ENCODE measurements at places on chromosomes 12 and 14. TPM values are rescaled to one million over a fixed set of nuclear protein-coding genes. Genes with fewer than 3 reads are reported as not detected.

GRCh38 chr14:90581745-90582144 is 184.9 kb downstream of the CALM1 start:
- no peak for DNase-seq

DNA sequence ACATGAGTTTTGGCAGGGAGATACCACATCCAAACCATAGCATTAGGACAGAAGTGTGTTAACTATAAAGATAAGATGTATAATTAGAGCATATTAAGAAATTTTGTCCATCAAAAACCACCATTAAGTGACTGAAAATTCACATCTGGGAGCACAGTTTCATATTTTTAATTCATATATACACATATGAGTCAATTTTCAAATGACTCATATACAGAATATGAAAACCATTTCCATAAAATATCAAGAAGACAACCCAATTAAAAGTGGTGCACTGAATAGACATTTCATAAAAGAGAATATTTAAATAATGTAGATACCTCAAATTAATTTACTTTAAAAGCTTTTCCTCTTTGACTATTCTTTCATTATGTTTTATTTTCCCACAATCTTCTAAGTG is 25.3 kb downstream of the MUCL1 start:
- DNase-seq = no peak

The FIGNL2 gene
- total RNA-seq = 1.5 TPM

The C12orf42 gene
- 5.5 TPM for total RNA-seq

- no peak for DNase-seq
Observed at GRCh38 chr12:34124608-34125007, 102.3 kb downstream of the ALG10 start.

DNA sequence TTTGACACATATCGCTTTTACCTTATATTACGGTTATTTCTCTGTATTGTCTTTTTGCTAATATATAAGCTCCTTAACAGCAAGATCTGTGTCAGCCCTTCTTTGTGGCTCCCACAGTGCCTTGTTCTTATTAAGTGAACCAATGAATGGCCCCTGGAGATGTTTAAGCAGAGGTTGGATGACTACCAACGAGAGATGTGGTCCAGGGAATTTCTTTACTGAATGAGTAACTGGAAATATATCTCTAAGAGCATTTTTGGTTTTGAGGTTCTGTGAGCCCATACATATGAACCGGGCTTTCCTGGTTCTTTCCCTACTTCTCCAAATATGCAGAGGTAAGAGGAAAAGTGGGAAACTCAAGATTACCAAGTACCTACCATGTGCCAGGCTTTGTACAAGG is 23.5 kb downstream of the CALCOCO1 start:
- DNase-seq = no peak

The CABP1 gene
- not detected for total RNA-seq

The MYF5 gene
- total RNA-seq = not detected

- DNase-seq = no peak
Observed at GRCh38 chr14:68563251-68564131, 229.4 kb downstream of the ZFP36L1 start.

DNA sequence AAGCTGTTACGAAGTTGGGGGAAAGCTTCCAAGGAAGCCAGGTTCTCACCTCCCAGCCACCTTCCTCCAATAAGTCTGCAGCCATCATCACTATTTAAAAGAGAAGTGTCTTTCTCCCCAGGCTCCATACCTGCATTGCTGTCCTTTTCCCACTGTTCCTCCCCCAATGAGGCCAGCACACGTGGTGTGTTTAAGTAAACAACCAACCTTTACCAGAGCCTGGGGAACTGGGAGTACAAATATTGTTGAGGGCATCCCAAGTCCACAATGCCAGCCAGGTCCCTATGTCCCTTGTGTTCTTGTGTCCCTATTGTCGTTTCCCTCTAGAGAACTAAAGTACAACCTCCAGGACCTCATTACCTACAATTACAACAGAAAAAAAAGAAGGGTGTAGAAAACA is 49.2 kb upstream of the PNMA1 start:
- no peak for DNase-seq

DNA sequence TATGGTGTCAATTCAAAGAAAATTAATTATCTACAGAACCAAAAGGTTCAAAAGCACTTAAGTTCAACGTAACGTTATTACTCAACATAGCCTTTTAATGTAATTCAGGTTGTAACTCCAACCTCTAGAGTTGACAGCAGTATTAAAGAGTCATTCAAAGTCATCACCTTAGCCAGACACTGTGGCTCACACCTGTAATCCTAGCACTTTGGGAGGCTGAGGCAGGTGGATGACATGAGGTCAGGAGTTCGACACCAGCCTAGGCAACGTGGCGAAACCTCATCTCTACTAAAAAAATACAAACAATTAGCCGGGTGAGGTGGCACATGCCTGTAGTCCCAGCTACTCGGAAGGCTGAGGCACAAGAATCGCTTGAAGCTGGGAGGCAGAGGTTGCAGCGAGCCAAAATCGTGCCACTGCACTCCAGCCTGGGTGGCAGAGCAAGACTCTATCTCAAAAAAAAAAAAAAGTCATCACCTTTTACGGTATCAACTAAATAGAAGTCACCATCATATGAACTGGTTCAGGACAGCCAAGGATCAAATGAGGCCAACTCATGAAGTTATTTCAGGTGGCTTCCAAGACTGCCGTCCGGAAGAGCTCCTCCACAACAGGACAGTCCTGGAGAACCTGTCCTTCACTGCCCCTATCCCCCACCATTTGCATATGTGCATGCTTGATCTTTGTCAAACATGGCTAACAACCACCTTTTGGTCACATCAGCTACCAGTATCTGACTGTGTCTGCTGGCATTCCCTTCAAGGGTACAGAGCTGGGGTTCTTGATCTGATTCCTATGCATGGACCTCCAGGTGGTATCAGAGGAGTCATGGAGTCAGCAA is 4.2 kb downstream of the PPTC7 start:
- DNase-seq = peak; percentile 28

The GPR137C gene
- 0.22 TPM for total RNA-seq

DNA sequence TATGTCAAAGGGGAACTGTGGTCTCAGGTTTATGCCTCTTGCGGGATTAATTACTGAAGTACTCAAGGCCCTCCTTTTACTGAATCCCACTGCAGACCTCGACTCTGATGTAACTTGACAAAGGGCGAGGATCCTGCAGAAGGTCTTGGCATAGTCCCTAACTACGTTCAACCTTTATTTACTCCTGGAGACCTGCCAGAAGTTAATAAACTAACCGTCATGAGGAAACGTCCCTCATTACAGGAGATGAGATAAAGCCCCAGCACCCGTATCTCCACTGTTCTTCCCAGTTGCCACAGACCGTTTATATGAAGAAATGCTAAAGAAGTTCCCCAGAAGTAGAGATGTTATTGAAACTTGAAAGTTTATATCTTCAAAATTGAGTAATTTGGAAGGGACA is 190.9 kb downstream of the ETV6 start:
- no peak for DNase-seq

GRCh38 chr12:42178101-42178500 is 33.4 kb upstream of the GXYLT1 start:
- DNase-seq = no peak

The IQSEC3 gene
- total RNA-seq = 6.7 TPM

GRCh38 chr12:115337693-115338543 is 653.9 kb upstream of the TBX3 start:
- DNase-seq = no peak

The GMPR2 gene
- total RNA-seq = 22.5 TPM

The APOLD1 gene
- 1.9 TPM for total RNA-seq

The GOLT1B gene
- total RNA-seq = 52.9 TPM

- DNase-seq = peak; percentile 59
Observed at GRCh38 chr12:46303039-46303666, 34.3 kb upstream of the SLC38A1 start.

The POTEM gene
- total RNA-seq = not detected

The SERPINA4 gene
- total RNA-seq = not detected

GRCh38 chr12:4137441-4137840 is 136.1 kb upstream of the CCND2 start:
- DNase-seq = no peak

GRCh38 chr14:66022526-66022925 is 463.6 kb upstream of the CCDC196 start:
- DNase-seq = no peak

DNA sequence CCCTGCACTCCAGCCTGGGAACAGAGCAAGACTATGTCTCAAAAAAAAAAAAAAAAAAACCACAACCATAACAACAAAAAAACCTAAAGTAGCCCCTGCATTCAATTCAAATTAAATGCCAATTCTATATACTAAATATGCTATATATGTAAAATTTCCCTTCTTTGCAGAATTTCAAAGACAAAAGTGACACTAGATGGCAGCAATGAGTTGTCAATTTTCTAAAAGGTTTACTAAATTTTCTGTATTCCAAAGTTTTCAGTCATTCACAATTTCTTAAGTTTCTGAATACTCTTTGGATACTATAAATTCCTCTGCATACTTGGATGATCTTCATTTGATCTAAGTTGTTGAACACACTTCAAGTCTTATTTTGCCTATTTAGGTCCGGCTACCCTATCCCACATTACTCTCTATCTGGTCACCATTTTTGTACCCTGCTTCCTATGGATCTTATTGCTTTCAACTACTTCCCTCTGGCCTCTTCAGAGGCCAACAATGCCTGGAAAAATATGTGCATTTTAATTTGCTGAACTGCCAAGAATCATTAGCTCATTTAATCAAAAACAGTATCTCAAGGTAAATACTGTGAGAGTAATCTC is 27.9 kb downstream of the HNRNPC start:
- DNase-seq = no peak

The HOXC12 gene
- not detected for total RNA-seq

- no peak for DNase-seq
Observed at GRCh38 chr14:75559451-75560222, 18.8 kb upstream of the FLVCR2 start.

All from CD8-positive, alpha-beta T cell (primary cell).